HT1080 (cell line): ENCODE measurements at places on chromosomes 3 and 15.
A peak's percentile ranks its signal among the peaks of the same experiment; 100 is the strongest.

- no peak for DNase-seq
Observed at GRCh38 chr3:126999383-126999782, 16.5 kb downstream of the PLXNA1 start.

DNA sequence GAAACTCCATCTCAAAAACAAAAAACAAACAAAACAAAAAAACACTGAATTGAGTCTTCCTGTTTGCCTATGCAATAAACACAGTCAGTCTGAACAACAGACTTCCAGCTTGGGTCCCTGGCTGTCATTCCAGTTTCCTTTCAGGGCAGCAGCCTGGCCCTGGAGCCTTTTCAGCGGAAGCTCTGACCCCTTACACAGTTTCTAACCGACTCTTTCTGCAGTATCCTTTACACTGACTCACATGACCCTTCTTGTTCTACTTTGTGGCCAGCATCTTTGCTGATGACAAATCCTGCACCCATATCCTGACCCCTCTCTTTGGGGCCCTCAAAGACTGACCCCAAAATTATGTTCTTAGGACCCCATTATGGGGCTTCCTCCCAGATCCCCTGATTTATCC is 38.3 kb upstream of the INO80 start:
- no peak for DNase-seq

DNA sequence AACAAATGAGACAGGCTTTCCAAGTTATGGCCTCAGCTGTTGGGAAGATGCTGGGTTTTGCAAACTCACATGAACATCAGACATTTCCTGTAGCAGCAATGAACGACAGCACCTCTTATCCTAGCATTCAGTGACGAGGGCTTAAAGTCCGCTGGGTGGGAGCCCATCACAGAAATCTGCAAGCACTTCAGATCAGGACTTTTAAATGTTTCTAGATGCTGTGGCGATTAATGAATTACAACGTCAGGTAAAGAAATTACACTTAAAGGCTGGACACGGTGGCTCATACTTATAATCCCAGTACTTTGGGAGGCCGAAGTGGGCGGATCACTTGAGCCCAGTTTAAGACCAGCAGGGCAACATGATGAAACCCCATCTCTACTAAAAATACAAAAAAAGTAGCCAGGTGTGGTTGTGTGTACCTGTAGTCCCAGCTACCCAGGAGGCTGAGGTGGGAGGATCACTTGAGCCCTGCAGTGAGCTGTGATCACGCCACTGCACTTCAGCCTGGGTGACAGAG is 3.9 kb downstream of the AEN start:
- no peak for DNase-seq

- no peak for DNase-seq
Observed at GRCh38 chr3:64242435-64242834, 17.2 kb upstream of the PRICKLE2 start.

DNA sequence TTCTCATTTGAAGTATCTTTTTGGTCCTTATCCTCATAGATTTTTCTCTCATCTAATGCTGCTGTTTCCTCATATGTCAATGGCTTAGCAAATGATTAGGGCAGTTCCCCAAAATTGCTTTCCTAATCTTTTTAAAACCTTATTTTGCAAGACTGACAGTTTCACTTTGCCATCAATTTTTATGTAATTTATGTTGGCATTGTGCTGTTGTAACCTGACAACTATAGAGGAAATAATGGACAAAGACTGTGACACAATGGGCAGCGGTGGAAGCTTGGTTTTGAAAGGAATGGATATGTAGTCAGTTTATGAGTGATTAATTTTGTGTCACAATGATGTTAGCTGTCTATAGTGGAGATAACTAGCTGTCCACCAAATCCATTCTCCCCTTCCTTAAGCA is 10.6 kb upstream of the SH3BP5 start:
- no peak for DNase-seq

GRCh38 chr3:48395714-48396113 is 23.7 kb downstream of the FBXW12 start:
- no peak for DNase-seq

DNA sequence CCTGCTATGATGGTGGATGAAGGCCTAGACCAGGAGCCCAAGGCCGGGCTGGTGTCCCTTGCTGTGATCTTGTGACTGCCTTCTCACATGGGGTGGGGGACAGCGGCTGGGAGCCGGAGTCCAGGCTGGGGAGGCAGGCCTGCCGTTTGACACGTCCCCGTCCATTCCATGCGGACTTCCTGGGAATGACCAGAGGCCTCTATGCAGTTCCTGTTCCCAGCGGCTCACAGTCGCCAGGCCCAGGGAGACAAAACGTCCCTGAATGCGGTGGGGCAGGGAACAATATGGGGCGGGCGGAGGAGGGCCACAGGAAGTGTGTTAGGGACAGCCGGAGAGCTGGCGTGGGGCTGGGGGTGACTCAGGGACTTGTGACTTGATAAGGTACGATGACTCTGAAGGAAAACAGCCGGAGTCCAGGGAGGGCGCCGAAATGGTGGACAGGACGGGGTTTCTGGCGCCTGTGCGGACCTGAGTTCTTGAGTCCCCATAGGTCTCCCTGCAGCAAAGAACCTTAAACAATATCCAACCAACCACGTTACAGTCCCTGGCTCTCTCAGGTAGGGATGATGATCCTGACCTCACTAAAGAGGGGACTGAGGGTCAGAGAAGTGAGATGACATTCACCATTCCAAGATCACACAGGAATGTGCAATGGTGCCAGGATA is 40.5 kb upstream of the SMAD6 start:
- DNase-seq, result no peak

GRCh38 chr3:177374323-177374722 is 177.0 kb upstream of the TBL1XR1 start:
- DNase-seq, result no peak

DNA sequence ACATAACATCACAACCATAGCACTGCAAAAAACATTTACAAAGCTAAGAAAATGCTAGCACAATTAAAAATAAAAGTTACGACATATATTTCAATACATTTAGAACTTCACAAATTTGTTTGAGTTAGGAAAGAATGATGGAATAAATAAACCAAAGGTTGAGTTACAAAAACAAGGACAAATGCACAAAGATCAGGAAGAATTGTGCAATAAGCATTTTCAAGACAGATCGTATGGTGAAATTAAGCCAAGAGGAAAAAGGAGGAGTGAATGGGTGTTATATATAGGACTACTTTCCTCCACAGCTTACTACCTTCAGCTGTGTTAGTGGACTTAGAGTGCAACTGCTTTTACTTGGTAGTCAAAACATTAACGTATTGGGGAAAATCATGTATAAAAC is 5.9 kb upstream of the CTXN2 start:
- no peak for DNase-seq

DNA sequence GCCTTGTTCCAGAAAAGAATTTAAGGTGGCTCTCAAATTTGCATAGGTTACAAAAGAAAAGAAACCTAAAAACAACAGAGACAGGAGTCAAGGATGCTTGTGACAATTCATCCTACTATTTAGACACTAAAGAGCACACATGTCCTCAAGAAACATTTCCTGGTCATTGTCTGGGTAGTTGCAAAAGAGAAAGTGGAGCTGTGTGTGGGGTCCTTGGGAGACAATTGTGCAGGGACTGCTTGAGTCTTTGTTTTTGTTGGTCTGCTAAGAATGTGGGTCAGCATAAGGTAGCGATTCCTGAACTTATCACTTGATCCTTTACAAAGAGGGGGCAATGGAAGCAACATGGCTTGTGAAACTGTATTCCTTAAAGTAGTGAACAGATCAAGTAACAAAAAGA is 185.3 kb downstream of the KCNAB1 start:
- DNase-seq, result no peak

DNA sequence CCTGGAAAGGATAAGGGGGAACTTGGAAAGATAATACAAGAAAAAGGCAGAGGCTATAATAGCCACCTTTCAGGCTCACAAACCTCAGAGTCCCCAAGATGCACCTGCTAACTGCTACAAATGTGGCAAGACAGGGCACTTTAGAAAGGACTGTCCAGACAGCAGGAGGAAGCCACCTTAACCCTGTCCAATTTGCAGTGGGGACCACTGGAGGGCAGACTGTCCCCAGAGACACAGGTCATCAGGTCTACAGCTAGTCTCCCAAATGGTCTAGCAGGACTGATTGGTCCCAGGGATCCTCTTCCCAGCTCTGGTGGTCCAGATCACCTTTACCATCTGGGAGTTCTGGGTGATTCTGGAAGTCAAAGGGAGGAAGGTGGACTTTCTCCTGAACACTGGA is 882.5 kb upstream of the GBE1 start:
- DNase-seq, result peak; percentile 24

- DNase-seq, result no peak
Observed at GRCh38 chr3:49927798-49928197, 1.8 kb downstream of the MON1A start.

- no peak for DNase-seq
Observed at GRCh38 chr3:100260081-100260684, 609 bp upstream of the TBC1D23 start.

DNA sequence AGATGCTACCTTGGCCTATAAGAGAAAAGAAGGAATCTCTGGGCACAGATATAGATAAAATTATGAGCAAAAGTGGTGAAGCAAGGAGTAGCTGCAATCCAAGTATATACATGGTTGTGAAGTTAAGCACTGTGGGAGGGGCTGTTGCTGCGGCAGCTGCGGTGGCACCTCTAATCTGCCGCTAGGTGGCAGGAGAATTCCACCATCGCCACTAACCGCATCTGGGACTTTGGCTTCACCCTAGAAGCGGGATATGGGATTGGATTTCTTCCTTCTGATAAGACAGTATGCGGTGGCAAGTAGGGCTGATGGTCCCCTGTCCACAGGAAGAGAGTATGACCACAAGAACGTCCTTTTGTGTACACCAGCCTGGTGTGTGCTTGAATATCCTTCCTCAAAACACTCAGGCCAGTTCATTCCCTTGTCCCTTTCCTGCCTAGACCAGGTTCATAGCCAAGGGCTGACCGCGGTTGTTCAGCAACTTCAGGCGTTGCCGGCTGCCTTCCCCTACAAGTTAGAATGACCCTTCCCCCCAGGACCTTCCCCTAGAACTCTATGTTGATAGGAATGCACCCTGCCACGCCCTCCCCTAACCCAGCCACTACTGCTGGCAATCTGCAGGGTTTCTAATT is 5.1 kb downstream of the MAGEL2 start:
- DNase-seq, result peak; percentile 61

GRCh38 chr3:157752956-157753786 is 250.0 kb upstream of the VEPH1 start:
- DNase-seq, result no peak

GRCh38 chr3:12192173-12192572 is 33.5 kb upstream of the TIMP4 start:
- no peak for DNase-seq

DNA sequence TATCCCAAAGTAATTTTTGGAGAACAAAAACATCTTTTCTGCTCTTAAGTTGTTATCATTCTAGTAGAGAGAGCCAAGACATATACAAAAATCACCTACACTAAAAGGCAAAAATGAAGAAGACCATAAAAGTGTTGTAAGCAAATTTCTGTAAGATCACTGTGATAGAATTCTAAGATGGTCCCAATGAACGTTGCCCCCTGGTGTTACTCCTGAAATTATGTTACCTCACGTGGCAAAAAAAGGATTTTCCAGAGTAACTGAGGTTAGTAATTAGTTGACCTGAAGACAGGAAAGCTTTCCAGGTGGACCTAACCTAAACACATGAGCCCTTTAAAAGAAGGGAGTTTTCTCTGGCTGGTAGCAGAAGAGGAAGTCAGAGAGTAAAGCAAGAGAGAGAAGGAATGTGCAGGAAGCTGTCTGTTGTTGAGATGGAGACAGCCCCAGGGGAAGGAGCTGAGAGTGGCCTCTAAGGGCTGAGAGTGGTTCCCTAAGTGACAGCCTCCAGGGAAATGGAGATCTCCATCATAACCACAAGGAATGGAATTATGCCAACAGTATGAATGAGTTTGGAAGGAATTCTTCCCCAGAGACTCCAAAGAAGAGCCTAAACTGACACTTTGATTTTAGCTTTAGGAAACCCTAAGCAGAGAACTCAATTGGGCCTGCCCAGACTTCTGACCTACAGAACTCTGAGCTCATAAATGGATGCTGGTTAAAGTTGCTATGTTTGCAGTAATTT is 205.9 kb downstream of the CD47 start:
- peak; percentile 69 for DNase-seq

- DNase-seq, result peak; percentile 34
Observed at GRCh38 chr15:34709866-34710265, 44.9 kb downstream of the GJD2 start.

- DNase-seq, result no peak
Observed at GRCh38 chr15:92595506-92596381, 59.8 kb downstream of the FAM174B start.
